Activated CD8-positive, alpha-beta memory T cell treated with anti-CD3 and anti-CD28 coated beads for 1 hour (primary cell): ENCODE measurements at places on chromosomes 3 and 15.

GRCh38 chr3:118181274-118181673, 853.4 kb downstream of the IGSF11 start:
- DNase-seq, result no peak

GRCh38 chr3:124767264-124767663, 37.0 kb downstream of the UMPS start:
- no peak for DNase-seq

- peak; percentile 37 for DNase-seq
These were observed at the start of gene TFDP2 for GRCh38 chr3:142148792-142149672. TFDP2 (minus strand) TSS chr3:142149544; CDS start chr3:142101749, 47,795 bp downstream.

- no peak for DNase-seq
These were observed 707.9 kb upstream of the UBE2E2 start for GRCh38 chr3:22495241-22495640.

DNA sequence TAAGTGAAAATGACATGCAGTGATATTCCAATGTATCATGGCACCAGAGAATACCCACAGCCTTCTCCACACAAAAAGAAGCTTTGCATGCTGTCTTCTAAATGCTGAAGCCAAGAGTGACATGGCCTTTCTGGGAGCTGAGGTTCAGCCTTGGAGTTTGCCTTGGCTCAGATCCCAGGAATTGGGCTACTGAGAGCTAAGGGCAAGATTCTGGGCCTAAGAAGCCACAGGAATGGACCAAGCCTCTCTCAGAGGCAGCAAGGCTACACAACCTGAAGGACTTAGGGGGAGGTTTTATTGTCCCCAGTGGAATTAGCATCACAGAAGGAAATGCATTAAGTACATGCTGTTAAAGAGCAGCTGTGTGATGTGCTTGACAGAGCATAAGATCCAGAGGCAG, 1078.5 kb downstream of the TUSC7 start:
- DNase-seq, result no peak

DNA sequence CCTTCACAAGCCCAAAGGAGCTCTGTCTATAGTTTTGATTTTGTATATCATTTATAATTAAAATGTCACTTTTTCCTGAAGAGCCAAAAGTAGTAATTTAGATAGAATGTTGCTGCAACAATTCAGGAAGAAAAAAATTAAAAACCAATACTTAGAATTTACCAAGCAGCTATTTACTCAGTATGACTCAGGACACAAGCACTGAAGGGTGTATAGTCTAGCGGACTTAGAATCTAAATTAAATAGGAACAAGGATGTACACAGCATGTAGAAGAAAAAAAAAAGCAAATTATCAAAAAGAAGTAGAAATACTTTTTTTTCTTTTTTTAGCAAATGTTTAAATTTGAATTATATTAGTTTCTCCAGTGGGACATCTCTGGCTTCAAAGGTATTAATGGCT, 31.6 kb downstream of the PGBD4 start:
- no peak for DNase-seq

GRCh38 chr15:101045835-101046691, 126.9 kb downstream of the LRRK1 start:
- DNase-seq, result no peak

DNA sequence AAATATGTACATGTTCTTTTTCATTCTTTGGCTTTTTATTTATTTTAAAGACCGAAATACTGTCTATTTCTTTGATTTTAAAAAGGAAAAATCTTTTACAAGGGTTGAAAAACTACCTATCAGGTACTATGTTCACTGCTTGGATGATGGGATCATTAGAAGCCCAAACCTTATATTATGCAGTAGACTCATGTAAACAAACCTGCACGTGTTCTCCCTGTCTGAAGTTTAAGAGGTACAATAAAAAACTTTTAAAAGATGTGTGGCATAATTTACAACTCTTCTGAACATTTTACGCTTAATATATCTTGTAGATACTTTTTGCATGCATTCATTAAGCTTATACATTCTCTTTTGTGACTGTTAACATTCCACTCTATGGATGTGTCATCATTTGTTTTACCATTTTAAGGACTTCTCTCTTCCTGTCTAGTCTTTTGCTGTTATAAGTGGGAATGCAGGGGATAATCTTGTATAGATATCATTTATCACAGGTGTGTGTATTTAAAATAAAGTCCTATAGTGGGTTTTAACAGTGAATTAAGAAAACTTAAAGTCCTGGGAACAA, 6.2 kb downstream of the MGA start:
- no peak for DNase-seq

DNA sequence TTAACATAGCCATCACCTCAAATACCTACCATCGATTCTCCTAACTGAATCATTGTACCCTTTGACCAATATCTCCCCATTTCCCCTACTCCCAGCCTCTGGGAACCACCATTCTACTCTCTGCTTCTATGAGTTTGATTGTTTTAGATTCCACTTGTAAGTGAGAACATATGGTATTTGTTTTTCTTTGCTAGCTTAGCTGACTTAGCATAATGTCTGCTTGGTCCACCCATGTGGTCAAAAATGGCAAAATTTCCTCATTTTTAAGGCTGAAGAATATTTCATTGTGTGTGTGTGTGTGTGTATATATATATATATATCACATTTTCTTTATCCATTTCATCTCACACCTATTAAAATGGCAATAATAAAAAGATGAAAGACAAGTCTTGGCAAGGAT, 469.3 kb downstream of the FHIT start:
- no peak for DNase-seq

GRCh38 chr15:84715441-84716035, 401 bp downstream of the SEC11A start:
- peak; percentile 1 for DNase-seq

- no peak for DNase-seq
These were observed 378.7 kb downstream of the MCTP2 start for GRCh38 chr15:94610069-94610468.

DNA sequence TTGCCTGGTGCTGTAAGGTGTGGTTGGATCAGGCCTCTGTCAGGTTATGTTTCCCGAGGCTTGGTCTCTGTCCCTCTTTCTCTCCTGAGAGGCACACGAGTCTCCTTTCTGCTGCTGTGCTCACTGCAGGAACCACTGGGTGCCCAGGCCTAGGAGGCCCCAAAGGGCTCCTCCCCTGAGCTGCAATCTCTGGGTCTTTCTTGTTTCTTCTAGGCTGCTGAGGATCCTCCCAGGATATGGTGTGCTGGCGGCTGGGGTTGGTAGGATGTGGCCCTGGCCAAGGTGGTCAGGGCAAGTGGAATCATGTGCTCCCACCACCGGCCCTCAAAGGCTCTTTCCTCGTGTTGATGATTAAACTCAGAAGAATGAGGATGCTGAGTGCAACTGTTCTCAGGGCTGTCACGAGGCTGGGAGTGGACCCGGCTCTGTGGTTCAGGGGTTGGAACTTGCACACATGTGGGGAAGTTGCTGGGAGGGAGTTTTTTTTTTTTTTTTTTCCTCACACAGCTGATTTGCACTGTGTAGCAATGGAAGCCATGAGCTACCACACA, 43.6 kb upstream of the CTSH start:
- DNase-seq, result no peak

DNA sequence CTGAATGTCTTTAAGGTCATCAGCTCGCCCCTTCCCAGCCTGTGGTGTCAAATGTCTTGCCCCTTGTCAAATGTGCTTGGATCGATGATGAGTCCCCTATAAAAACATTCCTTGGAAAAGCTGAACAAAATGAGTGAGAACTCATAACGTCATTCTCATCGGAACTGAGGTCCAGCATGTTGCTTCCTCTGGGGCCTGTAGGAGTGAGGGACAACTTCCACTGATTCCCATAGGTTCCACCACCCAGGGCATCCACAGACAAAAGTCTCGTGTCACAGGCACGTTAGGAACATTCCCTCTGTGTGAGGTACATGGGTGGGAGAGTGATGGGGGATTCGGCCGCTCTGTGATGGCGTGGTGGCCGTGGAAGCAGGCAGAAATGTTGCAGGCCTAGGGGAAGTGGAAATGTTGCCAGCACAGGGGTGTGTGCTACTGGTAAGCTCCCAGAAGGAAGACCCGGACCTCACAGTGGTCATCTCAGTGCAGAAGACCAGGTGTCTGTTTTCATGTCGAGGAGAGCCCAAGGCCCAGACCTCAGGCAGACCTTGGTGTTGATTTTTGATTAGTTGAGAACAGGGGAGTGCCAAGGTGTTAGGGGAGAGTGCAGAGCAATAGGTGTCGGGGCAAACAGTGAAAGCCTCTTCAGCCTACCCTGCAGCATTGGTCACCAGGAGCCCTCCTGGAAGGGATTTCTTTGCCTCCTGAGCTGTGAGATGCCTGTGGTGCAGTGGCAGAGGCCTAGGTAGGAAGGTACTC, 96.8 kb downstream of the SNRPN start:
- no peak for DNase-seq

- no peak for DNase-seq
These were observed 91.0 kb downstream of the XRN1 start for GRCh38 chr3:142356818-142357217.

- no peak for DNase-seq
These were observed 1289.6 kb downstream of the NSUN3 start for GRCh38 chr3:95352471-95352870.

- DNase-seq, result no peak
These were observed 251.2 kb upstream of the RORA start for GRCh38 chr15:61480295-61480694.

GRCh38 chr3:9777694-9778021, 7.9 kb upstream of the CAMK1 start:
- DNase-seq, result no peak

- DNase-seq, result no peak
These were observed 2.5 kb downstream of the PFN2 start for GRCh38 chr3:149968216-149968615.

DNA sequence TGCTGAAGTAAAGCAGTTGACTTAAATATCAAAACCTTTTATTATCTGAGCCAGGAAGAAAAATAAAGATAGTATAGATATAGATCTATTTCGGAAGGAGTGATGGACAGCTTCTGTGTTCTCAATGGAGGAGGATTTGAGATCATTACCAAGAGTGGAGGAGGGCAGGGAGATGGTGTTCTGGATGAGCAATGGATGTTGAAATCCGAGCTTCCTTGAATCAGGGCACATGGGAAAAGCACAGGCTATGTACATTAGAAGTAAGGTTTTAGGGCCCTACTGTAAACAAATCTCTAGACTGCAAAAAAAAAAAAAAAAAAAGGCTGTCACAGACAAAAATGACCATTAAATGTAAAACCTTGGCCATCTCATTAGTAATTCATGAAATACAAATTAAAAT, 43.2 kb downstream of the GTPBP8 start:
- DNase-seq, result no peak

DNA sequence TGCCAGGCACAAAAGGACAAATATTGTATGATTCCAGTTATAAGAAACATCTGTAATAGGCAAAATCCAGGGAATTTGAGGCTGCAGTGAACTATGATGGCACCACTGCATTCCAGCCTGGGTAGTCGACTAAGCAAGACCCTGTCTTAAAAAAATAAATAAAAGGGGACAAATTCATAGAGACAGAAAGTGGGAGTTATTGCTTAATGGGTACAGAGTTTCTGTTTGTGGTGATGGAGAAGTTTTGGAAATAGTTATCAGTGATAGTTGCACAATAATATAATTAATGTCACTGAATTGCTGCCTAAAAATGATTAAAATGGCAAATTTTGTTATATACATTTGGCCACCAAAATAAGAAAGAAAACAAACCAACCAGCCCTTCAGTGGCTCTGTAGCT, 27.6 kb upstream of the CNBP start:
- no peak for DNase-seq
